ENCODE measurements at places on chromosomes 12 and 14. TPM values are rescaled to one million over a fixed set of nuclear protein-coding genes. Genes with fewer than 3 reads are reported as not detected.
A peak's percentile ranks its signal among the peaks of the same experiment; 100 is the strongest.

DNA sequence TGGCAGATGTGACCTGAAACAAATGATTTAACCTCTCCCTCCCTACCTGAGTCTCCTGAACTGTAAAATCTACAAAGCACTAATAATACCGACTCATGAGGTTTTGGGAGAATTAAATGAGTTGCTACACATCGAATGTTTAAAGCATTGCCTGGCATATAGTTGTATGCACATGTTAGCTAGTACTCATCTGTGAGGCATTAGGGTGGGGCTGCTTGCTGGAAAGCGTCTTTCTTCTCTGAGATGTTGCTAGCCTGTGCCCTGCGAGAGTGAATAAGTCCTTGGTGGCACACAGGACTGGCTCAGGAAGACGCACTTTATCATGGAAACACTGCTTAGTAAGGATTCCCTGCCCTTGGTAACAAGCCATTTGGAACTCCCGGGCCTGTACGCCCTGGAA is 6.1 kb downstream of the RAPGEF3 start:
- H3K4me1 ChIP-seq = peaks cover 70% of the 10 kb centered on the region
- no peak overlapping the region for H3K4me3 ChIP-seq
- DNase-seq = no peak
- peaks cover 9% of the 10 kb centered on the region for H3K36me3 ChIP-seq
- H3K27me3 ChIP-seq = no peaks in the 10 kb centered on the region

DNA sequence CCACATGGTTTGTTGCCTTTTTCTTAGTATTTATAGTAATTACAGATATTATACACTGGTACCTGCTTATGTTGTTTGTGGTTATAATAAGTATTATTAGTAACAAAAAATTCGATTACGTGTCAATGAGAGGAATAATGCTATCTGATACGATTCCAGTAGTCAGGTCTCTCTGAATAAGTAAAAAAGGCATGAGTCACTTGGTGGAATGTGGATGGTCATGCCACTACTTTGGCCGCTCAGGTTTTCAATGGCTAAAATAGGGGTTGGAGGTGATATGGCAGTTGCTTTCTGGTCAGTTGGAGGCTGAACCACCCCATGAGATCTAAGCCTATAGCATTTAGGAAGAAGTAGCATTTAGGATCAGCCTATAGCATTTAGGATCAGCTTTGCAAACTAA is 255.9 kb downstream of the NPAS3 start:
- H3K27ac ChIP-seq = no peak overlapping the region
- no peaks in the 10 kb centered on the region for H3K4me1 ChIP-seq
- H3K36me3 ChIP-seq = no peaks in the 10 kb centered on the region
- no peak overlapping the region for H3K4me3 ChIP-seq
- no peaks in the 10 kb centered on the region for H3K27me3 ChIP-seq

- H3K27ac ChIP-seq = no peak overlapping the region
- H3K27me3 ChIP-seq = no peaks in the 10 kb centered on the region
- no peaks in the 10 kb centered on the region for H3K36me3 ChIP-seq
- no peak overlapping the region for H3K4me3 ChIP-seq
- H3K4me1 ChIP-seq = no peaks in the 10 kb centered on the region
- no peak for DNase-seq
Observed at GRCh38 chr12:25745281-25745680, 192.2 kb upstream of the LMNTD1 start.

DNA sequence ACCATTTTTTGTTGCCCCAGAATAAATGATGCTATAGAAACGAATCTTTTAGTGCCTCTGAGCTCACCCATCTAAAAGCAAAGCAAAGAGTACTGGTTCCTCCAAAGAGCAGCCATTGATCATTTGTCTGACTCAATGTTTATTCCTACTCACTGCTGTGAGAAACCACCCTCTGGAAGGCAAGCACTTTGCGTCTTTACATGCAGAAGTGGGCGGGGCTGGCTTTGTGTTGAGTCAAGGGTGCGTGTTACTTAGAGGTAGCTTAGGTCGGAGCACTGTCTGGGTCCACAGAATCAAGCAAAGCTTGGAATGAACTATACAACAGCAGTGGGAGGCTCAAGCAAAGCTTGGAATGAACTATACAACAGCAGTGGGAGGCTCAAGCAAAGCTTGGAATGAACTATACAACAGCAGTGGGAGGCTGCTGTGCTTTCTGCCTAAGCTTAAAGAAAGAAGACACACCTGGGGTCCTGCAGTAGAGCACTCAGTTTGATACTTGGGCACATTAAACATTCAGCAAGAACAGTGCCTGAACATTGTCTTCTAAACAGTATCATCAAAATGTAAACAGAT is 77.2 kb upstream of the PRICKLE1 start:
- no peak overlapping the region for H3K27ac ChIP-seq
- no peaks in the 10 kb centered on the region for H3K27me3 ChIP-seq
- H3K4me3 ChIP-seq = no peak overlapping the region
- DNase-seq = no peak
- H3K4me1 ChIP-seq = no peaks in the 10 kb centered on the region

DNA sequence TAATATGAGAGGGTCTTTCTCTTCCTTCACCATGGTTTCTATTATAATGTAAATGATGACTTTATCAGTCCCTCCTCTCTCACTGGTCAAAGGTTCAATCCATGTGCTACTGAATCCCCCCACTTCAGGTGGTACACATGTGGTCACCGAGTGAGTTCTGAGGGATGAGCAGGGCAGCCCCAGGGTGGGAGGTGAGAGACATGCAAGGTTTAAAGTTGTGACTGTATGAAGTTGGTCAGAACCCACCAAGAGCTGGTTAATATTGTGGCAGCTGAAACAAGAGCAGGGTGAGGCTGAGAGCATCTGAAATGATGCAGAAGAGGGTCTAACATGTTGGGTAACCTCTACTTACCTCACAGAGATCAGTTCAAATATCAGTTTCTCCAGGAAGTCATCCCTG is 444.7 kb upstream of the FBXO33 start:
- no peak overlapping the region for H3K4me3 ChIP-seq
- no peaks in the 10 kb centered on the region for H3K36me3 ChIP-seq
- H3K4me1 ChIP-seq = no peaks in the 10 kb centered on the region
- no peak for DNase-seq
- H3K27me3 ChIP-seq = no peaks in the 10 kb centered on the region
- H3K27ac ChIP-seq = no peak overlapping the region

DNA sequence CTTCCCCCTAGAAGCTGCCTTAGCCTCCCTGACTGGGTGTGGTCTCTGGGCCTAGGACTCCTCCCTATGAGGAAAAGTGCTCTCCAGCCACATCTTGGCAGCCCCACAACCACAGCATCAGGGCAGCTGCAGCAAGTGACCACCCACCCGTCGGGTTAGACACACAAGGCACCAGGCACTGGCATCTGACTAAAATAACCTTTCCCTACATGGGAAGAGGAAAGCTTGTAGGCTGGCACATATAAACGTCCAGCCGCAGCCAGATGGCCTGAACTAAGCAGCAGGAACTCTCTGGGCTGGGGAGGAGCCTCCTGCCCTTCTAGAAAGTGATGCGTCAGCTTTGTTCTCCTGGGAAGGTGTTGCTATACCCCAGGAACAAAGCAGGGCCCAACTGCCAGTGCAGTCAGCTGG is 328.7 kb downstream of the DPF3 start:
- no peaks in the 10 kb centered on the region for H3K27me3 ChIP-seq
- peak overlapping the region; percentile 77 for H3K27ac ChIP-seq
- DNase-seq = no peak
- no peaks in the 10 kb centered on the region for H3K4me1 ChIP-seq
- no peaks in the 10 kb centered on the region for H3K36me3 ChIP-seq

DNA sequence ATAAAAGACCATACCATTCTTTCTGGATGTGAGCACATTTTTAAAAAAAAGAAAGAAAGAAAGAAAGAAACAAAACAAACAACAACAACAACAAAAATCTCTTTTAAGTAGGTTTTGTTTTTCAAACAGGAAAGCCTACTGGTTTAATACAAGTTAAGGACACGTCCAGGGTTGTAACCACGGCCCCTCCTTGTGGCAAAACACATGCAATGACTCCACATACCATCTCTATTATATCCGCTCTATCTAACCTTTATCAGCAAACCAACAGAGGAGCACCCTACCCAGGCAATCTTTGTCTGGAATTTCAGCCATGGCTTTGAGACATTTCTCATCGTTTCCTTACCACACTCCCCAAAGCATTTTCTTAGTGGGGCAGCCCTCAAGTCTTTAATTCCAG is 360.5 kb upstream of the TMPO start:
- H3K36me3 ChIP-seq = no peaks in the 10 kb centered on the region
- H3K4me1 ChIP-seq = no peaks in the 10 kb centered on the region
- H3K27ac ChIP-seq = no peak overlapping the region
- no peak overlapping the region for H3K4me3 ChIP-seq

DNA sequence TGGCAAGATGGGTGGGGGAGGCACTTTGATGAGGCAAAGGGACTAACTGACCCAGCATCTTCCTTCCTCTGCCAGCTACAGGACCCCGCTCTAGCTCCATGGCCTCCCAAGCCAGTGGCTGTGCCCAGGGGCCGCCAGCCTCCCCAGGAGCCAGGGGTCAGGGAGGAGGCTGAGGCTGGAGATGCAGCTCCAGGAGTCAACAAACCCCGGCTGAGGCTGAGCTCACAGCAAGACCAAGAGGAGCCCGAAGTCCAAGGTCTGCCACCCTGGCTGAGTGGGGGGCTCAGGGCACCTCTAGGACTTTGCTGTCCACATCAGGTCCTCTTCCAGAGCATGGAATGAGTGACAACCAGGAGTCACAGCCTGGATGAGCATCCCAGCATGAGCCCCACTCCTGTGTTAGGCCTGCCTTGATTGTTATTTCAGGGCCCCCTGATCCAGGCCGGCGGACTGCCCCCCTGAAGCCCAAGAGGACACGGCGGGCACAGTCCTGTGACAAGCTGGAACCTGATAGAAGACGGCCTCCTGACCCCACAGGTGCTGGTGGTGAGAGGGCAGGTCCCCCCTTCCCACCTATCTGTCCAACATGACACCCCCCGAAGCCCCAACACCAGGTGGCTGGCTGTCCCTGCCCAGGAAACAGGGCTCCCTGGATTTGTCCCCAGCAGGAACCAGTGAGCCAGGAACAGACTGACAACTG is 2.5 kb upstream of the CPNE6 start:
- DNase-seq = no peak
- H3K36me3 ChIP-seq = no peaks in the 10 kb centered on the region
- H3K27me3 ChIP-seq = no peaks in the 10 kb centered on the region

- H3K4me1 ChIP-seq = no peaks in the 10 kb centered on the region
- H3K36me3 ChIP-seq = no peaks in the 10 kb centered on the region
- no peak overlapping the region for H3K27ac ChIP-seq
Observed at GRCh38 chr12:70966046-70966445, 45.5 kb upstream of the PTPRR start.

DNA sequence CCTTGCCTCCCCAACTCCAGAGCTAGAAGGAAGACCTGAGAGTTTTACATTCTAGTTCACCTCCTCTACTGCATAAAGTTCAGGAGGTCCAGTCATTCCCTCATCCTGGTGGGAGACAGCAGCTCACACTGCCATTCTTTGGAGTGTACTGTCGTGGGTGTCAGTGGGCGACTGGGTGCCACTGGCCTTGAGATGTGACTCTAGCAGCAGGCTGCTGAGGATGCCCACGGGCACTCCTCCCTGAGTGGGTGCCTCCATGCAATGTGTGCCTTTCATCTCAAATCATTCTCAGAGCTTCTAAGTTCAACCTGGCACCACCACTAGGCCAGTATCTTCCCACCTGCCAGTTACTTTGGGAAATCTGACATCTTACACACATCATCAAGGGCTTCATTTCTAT is 12.5 kb downstream of the RFX4 start:
- H3K27me3 ChIP-seq = no peaks in the 10 kb centered on the region
- H3K27ac ChIP-seq = no peak overlapping the region
- no peaks in the 10 kb centered on the region for H3K36me3 ChIP-seq
- no peak overlapping the region for H3K4me3 ChIP-seq

DNA sequence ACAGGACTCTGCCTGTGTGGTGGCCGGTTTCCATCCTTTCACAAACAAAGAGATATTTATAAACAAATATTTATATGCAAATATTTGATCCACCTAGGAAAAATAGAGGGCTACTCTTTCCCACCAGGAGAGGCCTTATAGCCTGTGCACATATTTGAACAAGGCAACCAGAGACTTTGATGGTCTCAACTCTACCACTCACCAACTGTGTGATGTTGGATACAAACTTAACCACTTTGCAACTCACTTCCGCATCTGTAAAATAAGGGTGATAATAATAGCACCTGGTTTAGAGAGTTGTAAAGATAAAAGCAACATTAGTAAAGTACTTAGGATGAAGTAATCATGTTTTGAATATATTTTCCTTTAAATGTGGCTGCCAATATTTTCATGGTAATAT is 1.5 kb upstream of the CLEC12A start:
- H3K4me1 ChIP-seq = no peaks in the 10 kb centered on the region
- no peak overlapping the region for H3K27ac ChIP-seq

- DNase-seq = no peak
- no peaks in the 10 kb centered on the region for H3K27me3 ChIP-seq
- H3K4me3 ChIP-seq = no peak overlapping the region
- H3K36me3 ChIP-seq = no peaks in the 10 kb centered on the region
- H3K27ac ChIP-seq = no peak overlapping the region
Observed at GRCh38 chr12:96343347-96343954, 56.8 kb downstream of the CDK17 start.

DNA sequence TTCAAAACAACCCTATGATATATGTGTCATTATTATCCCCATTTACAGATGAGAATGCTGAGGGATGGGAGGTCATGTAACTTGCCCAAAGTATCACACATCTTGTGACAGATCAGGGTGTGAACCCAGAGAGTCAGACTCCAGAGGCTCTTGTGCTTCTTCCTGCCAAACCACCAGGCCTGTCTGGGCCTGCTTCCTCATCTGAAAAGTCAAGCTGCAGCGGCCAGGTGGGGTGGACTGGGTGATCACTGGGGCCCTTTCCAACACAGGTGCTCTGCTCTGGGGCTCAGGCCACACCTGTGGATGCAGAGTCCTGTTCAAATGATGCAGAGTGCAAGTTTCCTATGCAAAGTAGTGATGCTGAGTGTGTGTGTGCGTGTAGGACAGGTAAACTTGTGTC is 26.7 kb downstream of the TSPAN11 start:
- no peaks in the 10 kb centered on the region for H3K36me3 ChIP-seq
- H3K27me3 ChIP-seq = no peaks in the 10 kb centered on the region
- no peak overlapping the region for H3K4me3 ChIP-seq
- DNase-seq = no peak

- H3K4me3 ChIP-seq = no peak overlapping the region
- H3K27ac ChIP-seq = peak overlapping the region; percentile 93
- H3K27me3 ChIP-seq = no peaks in the 10 kb centered on the region
- H3K4me1 ChIP-seq = no peaks in the 10 kb centered on the region
- peak; percentile 93 for DNase-seq
Observed at GRCh38 chr14:102500158-102500662, 9.4 kb downstream of the ANKRD9 start.

GRCh38 chr12:113159937-113160336 is 10.4 kb downstream of the CFAP73 start:
- no peak for DNase-seq
- no peaks in the 10 kb centered on the region for H3K4me1 ChIP-seq
- no peak overlapping the region for H3K4me3 ChIP-seq
- peaks cover 67% of the 10 kb centered on the region for H3K36me3 ChIP-seq

GRCh38 chr12:105570944-105571343 is 240.5 kb downstream of the C12orf75 start:
- H3K36me3 ChIP-seq = no peaks in the 10 kb centered on the region
- DNase-seq = no peak
- no peak overlapping the region for H3K27ac ChIP-seq
- H3K27me3 ChIP-seq = no peaks in the 10 kb centered on the region
- no peaks in the 10 kb centered on the region for H3K4me1 ChIP-seq

GRCh38 chr14:68135566-68135965 is 316.0 kb downstream of the RAD51B start:
- H3K27me3 ChIP-seq = no peaks in the 10 kb centered on the region
- H3K4me3 ChIP-seq = no peak overlapping the region
- no peak for DNase-seq
- no peak overlapping the region for H3K27ac ChIP-seq
- no peaks in the 10 kb centered on the region for H3K4me1 ChIP-seq

Gene VDR
- 2.2 TPM for total RNA-seq

Gene ADGRD1
- 168 TPM for total RNA-seq

Gene GRIP1
- total RNA-seq = 5.3 TPM

Gene KLRG1
- 1.7 TPM for total RNA-seq

Gene FGFR1OP2
- total RNA-seq = 52.0 TPM

Gene BCL7A
- total RNA-seq = 11.5 TPM

Data from right atrium auricular region (tissue), 2 donors.